Pulmonary artery endothelial cell (primary cell): ENCODE measurements at places on chromosomes 16 and 17.

- peak; percentile 52 for DNase-seq
Measured at GRCh38 chr17:29617125-29617480, 5.6 kb downstream of the CORO6 start.

DNA sequence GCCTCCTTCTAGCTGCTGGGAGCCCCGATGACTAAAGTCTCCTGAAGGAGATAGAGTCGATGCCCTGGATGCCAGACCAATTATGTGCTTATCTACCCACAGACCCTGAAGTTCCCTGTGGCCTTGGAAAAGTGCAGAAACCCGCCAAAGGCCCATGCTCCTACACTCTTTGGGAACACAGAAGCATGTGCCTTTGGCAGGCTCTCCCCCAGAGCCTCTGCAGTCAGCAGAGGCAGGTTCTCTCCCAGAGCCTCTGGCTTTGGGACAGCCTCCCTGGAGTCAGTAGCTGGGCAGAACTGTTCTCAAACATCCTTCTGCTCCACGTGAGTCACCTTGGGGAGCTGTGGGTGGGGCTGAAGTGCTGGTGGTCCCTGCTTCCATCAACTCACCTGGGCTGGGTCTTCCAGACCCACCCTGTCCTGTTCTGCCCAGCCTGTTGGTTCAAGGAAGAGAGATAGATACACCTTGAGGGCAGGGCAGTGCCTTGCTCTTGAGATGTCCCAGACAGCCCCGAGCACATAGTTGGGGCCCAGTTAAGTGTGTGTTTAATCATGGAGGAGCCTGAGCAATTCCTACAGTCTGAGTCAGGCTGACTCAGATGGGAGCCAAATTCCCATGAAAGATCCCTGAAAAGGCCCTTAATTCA, 3.2 kb upstream of the CDK5RAP3 start:
- no peak for DNase-seq

- no peak for DNase-seq
Measured at GRCh38 chr17:15501793-15502192, 34.4 kb upstream of the CDRT4 start.

DNA sequence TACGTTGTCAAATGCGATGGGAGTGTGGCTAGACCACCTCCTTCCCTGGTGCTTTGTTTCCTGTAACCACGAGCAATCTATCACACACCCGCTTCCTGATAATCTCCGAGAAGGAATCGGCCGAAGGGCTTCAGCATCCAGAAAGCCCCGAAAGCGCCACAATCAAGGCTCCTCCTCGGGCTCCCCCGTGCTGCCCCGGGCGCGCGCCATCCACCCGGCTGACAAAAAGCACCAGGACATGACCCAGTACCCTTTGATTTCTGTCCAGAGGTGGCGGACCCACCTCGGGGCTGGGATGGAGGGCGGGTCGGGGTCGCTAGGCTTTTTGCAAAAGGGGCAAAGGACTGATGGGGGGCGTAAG, 743 bp upstream of the ARMC7 start:
- no peak for DNase-seq

DNA sequence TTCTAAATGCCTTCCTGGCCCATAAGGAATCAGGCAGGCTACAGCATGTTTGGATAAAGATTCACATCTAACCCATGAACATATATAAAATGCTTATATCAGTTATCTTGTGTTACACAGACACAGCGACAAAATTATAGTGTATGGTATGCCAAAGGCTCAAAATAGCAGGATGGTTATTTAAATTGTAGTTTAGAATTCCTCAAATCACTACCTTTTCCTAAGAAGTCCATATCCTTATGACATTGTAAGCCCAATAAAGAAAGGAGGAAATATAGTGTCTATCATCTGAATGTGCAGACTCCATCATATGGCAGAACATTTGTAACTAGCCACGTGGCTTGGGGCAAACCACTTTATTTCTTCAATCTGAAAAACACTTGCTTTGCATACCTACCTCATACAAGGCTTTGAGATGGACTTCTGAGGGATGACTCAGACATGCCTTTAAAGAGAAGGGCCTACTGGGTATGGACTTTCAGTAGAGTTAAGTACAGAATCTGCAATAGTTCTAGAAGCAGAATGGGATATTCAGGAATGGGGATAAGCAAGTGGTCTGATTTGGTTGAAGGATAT, 12.1 kb upstream of the DHX8 start:
- DNase-seq: no peak

GRCh38 chr17:14302091-14302430, 1.2 kb downstream of the HS3ST3B1 start:
- DNase-seq: no peak
